ENCODE measurements at places on chromosomes 11 and 22.
A peak's percentile ranks its signal among the peaks of the same experiment; 100 is the strongest.

DNA sequence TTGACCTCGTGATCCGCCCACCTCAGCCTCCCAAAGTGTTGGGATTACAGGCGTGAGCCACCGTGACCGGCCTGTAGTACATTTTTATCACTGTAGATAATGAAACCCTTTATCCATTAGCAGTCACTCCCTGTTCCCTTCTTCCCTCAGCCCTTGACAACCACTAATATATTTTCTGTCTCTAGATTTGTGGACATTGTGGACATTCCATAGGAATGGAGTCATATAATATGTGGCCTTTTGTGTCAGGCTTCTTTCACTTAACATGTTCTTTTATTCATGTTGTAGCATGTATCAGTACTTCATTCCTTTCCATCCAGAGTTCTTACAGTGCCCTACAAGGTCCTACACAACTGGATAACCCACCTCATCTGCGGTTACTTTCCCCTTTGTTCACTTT is 30.5 kb downstream of the RRM1 start:
- no peak for DNase-seq
- H3K4me1 ChIP-seq: peaks cover 5% of the 10 kb centered on the region
- H3K36me3 ChIP-seq: peaks cover 89% of the 10 kb centered on the region
- no peaks in the 10 kb centered on the region for H3K27me3 ChIP-seq

- DNase-seq: no peak
- H3K27me3 ChIP-seq: no peaks in the 10 kb centered on the region
- no peaks in the 10 kb centered on the region for H3K36me3 ChIP-seq
Observed at GRCh38 chr11:31919175-31919574, 108.1 kb upstream of the PAX6 start.

- no peak overlapping the region for H3K4me3 ChIP-seq
- DNase-seq: no peak
- H3K27me3 ChIP-seq: no peaks in the 10 kb centered on the region
- peaks cover 15% of the 10 kb centered on the region for H3K4me1 ChIP-seq
- H3K27ac ChIP-seq: no peak overlapping the region
Observed at GRCh38 chr11:129117595-129118350, 74.4 kb downstream of the ARHGAP32 start.

DNA sequence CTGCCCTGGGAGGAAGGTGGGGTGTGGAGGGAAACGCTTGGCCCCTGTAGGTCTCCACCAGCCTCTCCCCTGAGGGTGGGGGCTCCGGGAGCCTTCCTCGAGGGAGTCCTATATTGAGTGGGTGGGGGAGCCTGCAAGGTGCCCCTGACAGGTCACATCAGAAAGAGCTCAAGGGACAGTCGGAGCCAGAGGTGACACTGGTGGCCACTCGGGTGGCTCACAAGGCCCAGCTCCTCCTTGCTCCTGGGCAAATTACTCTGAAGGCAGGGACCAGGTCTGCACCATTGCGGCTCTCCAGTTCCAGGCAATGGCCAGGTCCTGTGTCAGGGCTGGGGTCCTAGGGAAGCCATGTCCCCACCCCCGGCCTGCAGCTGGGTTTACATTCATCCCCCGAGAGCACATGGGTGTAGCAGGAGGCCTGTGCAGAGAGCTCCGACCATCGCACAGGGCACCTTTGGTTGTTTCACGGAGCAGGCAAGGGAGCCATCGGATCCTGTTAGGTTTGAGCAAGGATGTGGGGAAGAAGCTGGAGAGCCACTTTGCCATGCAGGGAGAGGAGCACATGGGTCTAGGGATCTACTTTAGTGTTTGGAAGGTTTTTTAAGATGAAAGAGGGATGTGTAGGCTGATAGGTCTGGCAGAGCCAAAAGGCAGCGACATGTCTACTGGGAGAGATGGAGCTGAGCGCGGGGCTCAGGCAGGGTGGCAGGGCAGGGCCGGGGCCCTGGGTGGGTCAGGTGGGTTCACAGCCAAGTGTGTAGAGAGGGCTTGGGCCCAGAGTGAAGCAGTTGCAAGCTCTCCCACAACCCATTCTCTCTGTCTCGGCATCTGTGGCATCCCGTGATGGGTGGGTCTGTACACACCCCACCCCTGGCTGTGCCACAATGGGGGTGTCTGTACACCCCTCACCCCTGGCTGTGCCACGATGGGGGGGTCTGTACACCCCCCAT is 14.8 kb downstream of the CCND1 start:
- H3K4me3 ChIP-seq: no peak overlapping the region
- no peak overlapping the region for H3K27ac ChIP-seq
- peaks cover 35% of the 10 kb centered on the region for H3K36me3 ChIP-seq
- H3K4me1 ChIP-seq: peaks cover 4% of the 10 kb centered on the region
- DNase-seq: peak; percentile 43

- no peak for DNase-seq
- H3K27ac ChIP-seq: peak overlapping the region; percentile 91
- no peak overlapping the region for H3K4me3 ChIP-seq
- H3K36me3 ChIP-seq: no peaks in the 10 kb centered on the region
- H3K27me3 ChIP-seq: no peaks in the 10 kb centered on the region
Observed at GRCh38 chr11:20367313-20367948, 3.9 kb downstream of the HTATIP2 start.

GRCh38 chr11:32333320-32333991 is 101.9 kb downstream of the WT1 start:
- no peaks in the 10 kb centered on the region for H3K4me1 ChIP-seq
- H3K36me3 ChIP-seq: no peaks in the 10 kb centered on the region
- H3K27me3 ChIP-seq: no peaks in the 10 kb centered on the region
- no peak overlapping the region for H3K4me3 ChIP-seq

- H3K27ac ChIP-seq: no peak overlapping the region
- H3K4me1 ChIP-seq: no peaks in the 10 kb centered on the region
- DNase-seq: no peak
- no peaks in the 10 kb centered on the region for H3K27me3 ChIP-seq
Observed at GRCh38 chr11:73995731-73996130, 13.1 kb upstream of the UCP2 start.

- H3K4me1 ChIP-seq: no peaks in the 10 kb centered on the region
- no peak overlapping the region for H3K27ac ChIP-seq
- H3K4me3 ChIP-seq: no peak overlapping the region
Observed at GRCh38 chr11:14583252-14584034, 60.2 kb upstream of the PDE3B start.

DNA sequence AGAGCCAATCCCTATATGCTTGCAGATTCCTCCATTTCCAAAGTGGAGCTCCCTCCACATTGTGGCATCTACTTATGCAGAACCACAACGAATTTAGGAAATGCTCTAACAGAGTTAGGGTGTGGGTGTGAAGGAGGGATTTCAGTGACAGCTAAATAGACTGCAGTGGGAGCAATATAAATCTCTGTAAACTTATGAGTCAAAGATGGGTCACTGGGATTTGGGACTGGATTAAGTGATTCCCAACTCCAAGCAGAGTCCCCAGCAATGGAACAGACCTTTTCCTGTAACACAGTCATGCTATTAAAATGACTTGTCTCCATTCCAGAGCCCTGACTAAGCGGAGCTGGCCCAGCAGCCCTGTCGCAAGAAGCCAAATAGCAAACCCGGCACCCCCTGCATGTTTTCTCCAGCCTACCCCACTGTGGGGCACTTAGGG is 36.6 kb downstream of the RPL27A start:
- H3K36me3 ChIP-seq: peaks cover 36% of the 10 kb centered on the region
- peak overlapping the region; percentile 98 for H3K27ac ChIP-seq
- H3K4me3 ChIP-seq: no peak overlapping the region
- H3K27me3 ChIP-seq: no peaks in the 10 kb centered on the region

DNA sequence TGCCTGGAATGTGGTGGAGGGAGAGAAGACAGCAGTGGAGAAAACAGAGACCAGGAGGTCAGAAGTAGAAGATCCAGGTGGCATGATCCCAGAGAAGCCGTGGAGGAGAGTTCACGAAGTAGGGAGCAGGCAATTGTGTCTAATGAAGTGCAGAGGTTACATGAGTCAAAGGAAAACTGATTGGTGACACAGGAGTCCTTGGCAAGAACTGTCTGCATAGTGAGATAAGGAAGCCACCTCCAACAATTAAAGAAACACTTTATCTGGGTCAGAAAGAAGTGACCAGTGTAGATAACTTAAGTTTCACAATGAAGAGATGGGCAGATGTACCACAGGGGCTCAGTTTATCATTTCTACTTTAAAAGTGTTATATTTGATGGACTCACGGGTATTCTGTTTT is 57.0 kb upstream of the PTH start:
- H3K36me3 ChIP-seq: no peaks in the 10 kb centered on the region
- no peaks in the 10 kb centered on the region for H3K4me1 ChIP-seq
- no peak overlapping the region for H3K27ac ChIP-seq
- H3K27me3 ChIP-seq: no peaks in the 10 kb centered on the region
- no peak for DNase-seq

DNA sequence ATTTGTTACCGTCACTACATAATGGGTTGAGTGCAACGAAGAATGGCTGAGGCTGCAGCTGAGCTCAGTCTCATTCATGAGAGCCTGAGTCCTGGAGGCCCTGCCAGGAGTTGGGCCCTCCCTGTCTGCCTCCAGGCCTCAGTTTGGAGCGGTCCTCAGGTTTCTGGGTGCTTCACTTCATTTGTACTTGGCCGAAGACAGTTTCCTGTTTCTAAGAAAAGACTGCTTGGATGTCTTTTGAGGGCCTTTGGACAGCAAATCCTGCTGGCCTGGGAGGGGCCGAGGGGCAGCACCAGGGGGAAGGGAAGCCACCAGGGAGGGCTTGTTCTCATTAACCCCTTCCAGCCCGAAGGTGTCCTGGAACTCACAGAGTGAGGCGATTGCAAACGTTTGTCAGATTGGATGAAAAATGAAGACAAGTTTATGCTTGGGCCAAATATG is 163.1 kb downstream of the ETS1 start:
- H3K27ac ChIP-seq: no peak overlapping the region
- no peak for DNase-seq
- H3K36me3 ChIP-seq: no peaks in the 10 kb centered on the region
- no peak overlapping the region for H3K4me3 ChIP-seq

GRCh38 chr11:112844517-112844916 is 116.7 kb upstream of the NCAM1 start:
- H3K36me3 ChIP-seq: no peaks in the 10 kb centered on the region
- no peak for DNase-seq
- no peaks in the 10 kb centered on the region for H3K4me1 ChIP-seq

DNA sequence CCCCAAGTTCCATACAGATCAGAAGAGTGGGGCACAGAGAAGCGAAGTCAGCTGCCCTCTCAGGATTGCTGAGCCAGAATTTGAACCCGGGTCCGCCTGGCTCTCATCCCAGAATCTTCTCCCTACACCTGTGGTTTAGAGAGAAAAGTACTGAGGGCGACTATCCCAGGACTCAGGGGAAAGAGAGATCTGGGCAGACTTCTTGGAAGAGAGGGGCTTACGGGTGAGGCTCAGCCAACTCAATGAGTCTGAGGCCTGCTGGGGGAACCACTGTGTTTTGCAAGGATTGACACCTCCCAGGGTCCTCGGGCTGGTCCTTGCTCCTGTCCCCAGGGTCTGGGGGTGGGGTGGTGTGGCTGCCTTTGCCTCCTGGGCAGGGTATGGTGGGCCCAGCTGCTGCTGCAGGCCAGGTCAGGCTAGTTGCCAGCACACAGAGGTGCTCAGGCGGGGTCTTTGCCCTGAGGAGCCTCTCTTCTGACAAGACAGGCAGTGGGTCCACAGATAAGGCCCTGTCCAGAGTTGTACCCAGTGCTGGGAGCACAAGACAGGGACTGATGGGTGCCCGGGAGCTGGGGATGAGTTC is 1.2 kb downstream of the CAPN5 start:
- DNase-seq: no peak
- no peak overlapping the region for H3K27ac ChIP-seq
- H3K27me3 ChIP-seq: no peaks in the 10 kb centered on the region
- H3K4me3 ChIP-seq: no peak overlapping the region
- no peaks in the 10 kb centered on the region for H3K36me3 ChIP-seq
- no peaks in the 10 kb centered on the region for H3K4me1 ChIP-seq

DNA sequence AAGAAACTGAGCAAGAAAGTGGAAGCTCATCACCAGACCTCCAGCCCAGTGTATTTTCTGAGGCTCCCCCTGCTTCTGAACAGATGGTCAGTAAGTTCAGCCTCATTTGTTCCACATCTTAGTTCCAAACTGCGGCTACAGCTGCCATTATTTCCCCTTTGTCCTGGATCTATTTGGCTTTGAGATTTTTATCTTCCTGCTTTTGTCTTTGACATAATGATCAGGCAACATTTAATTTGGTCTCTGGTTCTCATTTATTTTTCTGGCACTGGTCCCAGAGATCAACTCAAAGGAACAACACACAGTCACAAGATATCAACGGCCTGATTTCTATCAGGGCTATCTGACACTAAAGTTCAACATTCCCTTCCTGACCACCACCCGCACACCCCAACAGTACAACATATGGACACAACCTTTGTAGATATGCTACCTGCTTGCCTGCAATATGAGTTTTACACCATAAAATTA is 137.5 kb downstream of the FAM76B start:
- no peak overlapping the region for H3K27ac ChIP-seq
- no peak for DNase-seq
- no peaks in the 10 kb centered on the region for H3K4me1 ChIP-seq
- no peak overlapping the region for H3K4me3 ChIP-seq
- H3K27me3 ChIP-seq: no peaks in the 10 kb centered on the region
- no peaks in the 10 kb centered on the region for H3K36me3 ChIP-seq

GRCh38 chr11:74345420-74345819 is 34.0 kb upstream of the P4HA3 start:
- H3K4me1 ChIP-seq: no peaks in the 10 kb centered on the region
- DNase-seq: no peak
- no peaks in the 10 kb centered on the region for H3K27me3 ChIP-seq
- H3K27ac ChIP-seq: no peak overlapping the region
- no peaks in the 10 kb centered on the region for H3K36me3 ChIP-seq

- no peaks in the 10 kb centered on the region for H3K36me3 ChIP-seq
- H3K4me3 ChIP-seq: no peak overlapping the region
- no peak overlapping the region for H3K27ac ChIP-seq
- no peak for DNase-seq
Observed at GRCh38 chr11:112377946-112378345, 117.3 kb upstream of the PLET1 start.

DNA sequence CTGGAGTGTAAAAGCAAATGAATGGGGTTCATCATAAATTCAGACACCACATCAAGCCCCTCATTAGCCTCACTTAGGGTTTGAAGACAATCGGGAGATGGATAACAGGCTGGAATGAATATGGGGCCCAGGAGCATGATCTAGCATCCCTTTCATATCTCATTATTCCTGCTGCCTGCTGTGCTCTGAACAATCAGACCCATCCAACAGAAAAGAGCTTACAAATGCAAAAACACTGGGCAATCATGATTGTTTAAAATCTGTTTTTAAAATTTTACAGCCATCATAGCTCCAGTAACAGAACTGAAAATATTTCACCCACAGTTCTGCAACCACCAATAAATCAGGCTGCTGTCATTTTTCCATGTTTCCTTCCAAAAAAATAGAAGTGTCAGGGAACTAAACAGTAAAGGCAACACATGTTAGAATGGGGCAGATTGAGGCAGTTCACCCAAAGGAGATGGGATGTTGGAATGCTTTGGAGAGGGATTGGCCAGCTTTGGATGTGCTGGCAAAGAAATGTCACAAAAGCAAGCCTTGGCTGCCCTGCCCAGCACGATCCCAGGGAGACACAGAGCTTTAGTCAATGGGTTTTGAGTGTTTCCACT is 47.8 kb upstream of the BMAL1 start:
- DNase-seq: no peak
- H3K36me3 ChIP-seq: no peaks in the 10 kb centered on the region
- H3K27ac ChIP-seq: no peak overlapping the region
- no peaks in the 10 kb centered on the region for H3K27me3 ChIP-seq
- no peak overlapping the region for H3K4me3 ChIP-seq
